ENCODE measurements at places on chromosomes 4 and X. TPM values are rescaled to one million over a fixed set of nuclear protein-coding genes. Genes with fewer than 3 reads are reported as not detected.

Gene LDB2
- polyA plus RNA-seq, result not detected

- peaks cover 10% of the 10 kb centered on the region for H3K4me1 ChIP-seq
- H3K4me3 ChIP-seq, result no peak overlapping the region
- no peaks in the 10 kb centered on the region for H3K27me3 ChIP-seq
- peaks cover 18% of the 10 kb centered on the region for H3K36me3 ChIP-seq
- no peak for DNase-seq
- H3K27ac ChIP-seq, result no peak overlapping the region
Measured at GRCh38 chrX:13755254-13755653, 20.7 kb downstream of the OFD1 start.

- no peaks in the 10 kb centered on the region for H3K4me1 ChIP-seq
- no peak for DNase-seq
- no peak overlapping the region for H3K27ac ChIP-seq
Measured at GRCh38 chr4:124135409-124135813, 577.1 kb downstream of the ANKRD50 start.

DNA sequence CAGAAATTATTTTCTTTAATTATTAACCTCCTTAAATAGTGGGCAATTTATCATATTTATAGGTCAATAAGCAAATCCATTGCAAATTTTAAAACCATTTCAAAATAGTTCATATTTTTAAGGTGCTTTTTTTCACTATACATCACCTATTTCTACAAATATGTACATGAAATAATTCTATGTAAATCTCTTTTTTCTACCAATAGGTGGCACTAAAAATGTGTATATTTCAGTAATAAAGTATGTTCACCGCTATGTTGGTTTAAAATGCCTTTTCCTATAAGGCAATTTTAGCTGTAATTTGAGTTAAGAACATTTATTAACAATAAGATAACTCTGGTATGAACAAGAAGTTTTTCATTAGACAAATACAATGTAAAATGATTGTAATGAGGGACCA lies 672.2 kb downstream of the KCTD8 start:
- no peak overlapping the region for H3K27ac ChIP-seq
- no peak overlapping the region for H3K4me3 ChIP-seq

DNA sequence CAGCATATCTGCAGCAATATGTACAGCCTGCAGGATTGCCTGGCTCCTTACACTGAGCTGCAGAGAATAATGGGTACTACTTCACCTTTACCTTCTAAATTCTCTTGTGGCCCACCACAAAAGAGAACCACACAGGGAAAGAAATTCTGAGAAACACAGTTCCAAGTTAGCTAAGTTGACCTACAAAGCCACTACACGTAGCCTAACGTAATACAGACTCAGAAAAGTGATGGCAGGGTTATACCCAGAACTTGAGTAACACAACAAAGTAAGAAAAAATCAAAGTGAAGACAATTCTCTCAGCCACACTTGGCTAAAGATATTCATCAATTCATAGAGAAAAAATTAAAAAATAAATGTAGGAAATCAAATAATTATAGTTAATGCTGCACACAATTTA lies 26.4 kb upstream of the SRPX start:
- no peak overlapping the region for H3K4me3 ChIP-seq
- no peaks in the 10 kb centered on the region for H3K36me3 ChIP-seq
- no peak overlapping the region for H3K27ac ChIP-seq
- no peak for DNase-seq

- H3K4me3 ChIP-seq, result no peak overlapping the region
- H3K36me3 ChIP-seq, result no peaks in the 10 kb centered on the region
- peaks cover 10% of the 10 kb centered on the region for H3K4me1 ChIP-seq
- no peaks in the 10 kb centered on the region for H3K27me3 ChIP-seq
Measured at GRCh38 chr4:87555773-87556619, 26.8 kb upstream of the SPARCL1 start.

Gene SSX1
- not detected for polyA plus RNA-seq

DNA sequence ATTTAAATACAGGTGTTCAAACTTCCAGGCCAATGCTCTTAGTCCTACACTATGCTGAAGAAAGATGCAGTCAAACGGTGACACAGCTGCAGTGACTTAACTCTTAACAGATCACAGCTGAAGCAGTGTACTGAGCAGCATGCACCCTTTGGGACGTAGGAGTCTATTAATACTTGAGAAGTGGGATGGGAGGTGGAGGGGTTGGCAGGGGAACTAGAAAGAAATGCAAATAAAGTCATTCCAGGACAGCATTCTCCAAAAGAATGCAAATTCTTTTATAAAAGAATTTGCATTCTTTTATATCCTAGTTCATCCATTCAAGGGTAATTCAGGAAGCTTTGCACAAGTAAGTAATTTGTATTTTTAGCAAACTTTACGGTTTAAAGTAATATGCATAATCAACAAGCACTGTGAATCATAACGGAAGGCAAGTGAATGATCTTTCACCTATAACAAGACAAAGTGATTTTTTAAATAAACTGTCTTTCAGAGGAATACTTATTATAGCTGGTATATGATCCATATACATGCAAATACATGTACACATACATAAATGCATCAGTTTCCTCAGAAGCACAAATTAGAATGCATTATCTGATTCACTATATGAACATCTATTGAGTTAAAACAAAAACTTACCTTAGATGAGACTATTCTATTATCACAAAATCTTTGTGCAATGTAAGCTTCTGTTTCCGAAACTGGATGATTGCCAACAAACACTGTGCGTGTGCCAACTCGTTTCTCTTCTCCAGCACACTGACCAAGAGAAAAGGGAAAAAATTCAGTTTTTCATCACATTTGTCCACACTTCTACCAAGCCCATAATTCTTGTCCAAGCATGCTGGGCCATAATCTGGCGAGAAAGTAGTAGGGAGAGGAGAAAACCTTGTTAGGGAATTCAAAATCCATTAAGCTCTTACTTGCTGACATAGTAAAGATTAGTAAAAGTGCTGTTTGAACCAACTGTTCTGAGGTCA lies 106.5 kb downstream of the ATP11C start:
- H3K27ac ChIP-seq, result no peak overlapping the region
- no peaks in the 10 kb centered on the region for H3K27me3 ChIP-seq
- peaks cover under 1% of the 10 kb centered on the region for H3K4me1 ChIP-seq
- no peak overlapping the region for H3K4me3 ChIP-seq
- no peak for DNase-seq

GRCh38 chr4:2105559-2105958 lies 46.4 kb downstream of the NAT8L start:
- no peaks in the 10 kb centered on the region for H3K36me3 ChIP-seq
- no peaks in the 10 kb centered on the region for H3K27me3 ChIP-seq
- no peak for DNase-seq
- no peaks in the 10 kb centered on the region for H3K4me1 ChIP-seq
- H3K4me3 ChIP-seq, result no peak overlapping the region

DNA sequence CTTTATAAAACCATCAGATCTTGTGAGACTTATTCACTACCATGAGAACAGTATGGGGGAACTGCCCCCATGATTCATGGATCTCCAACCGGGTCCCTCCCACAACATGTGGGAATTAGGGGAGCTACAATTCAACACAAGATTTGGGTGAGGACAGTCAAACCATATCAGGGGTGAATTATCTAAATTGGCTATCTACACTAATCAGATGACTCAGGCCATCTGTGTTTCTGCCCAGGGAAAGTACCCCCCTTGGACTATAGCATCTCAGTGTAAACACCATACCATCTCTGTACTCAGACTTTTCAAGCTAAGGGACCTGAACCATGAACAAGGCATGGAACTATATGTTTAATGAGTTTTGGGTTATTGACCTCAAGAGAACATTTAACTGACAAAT lies 76.8 kb downstream of the LNX1 start:
- no peak overlapping the region for H3K27ac ChIP-seq
- no peak for DNase-seq
- no peaks in the 10 kb centered on the region for H3K4me1 ChIP-seq
- H3K27me3 ChIP-seq, result no peaks in the 10 kb centered on the region
- no peaks in the 10 kb centered on the region for H3K36me3 ChIP-seq
- H3K4me3 ChIP-seq, result no peak overlapping the region

Gene NAP1L2
- polyA plus RNA-seq, result 1.8 TPM

Data from CD8-positive, alpha-beta memory T cell (primary cell).